ENCODE measurements at places on chromosomes 2 and 18.

DNA sequence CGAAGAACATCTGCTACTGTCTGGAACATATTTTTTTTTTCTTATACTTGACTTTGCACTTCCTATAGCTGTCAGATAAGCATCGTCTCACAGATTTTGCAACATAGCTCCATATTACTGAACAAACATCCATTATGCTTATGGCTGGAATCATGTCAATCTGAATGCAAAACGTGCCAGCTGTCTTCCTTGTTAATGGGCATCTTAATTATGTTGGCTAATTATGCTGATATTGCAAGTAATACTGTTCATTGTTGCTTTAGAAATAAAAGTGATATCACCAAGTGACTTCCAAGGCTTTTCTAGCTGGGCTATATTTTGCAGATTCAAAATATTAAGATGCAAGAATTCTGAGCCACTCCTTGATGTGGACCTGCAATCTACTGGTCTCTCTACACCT lies 176.8 kb downstream of the ARL4C start:
- DNase-seq: no peak

DNA sequence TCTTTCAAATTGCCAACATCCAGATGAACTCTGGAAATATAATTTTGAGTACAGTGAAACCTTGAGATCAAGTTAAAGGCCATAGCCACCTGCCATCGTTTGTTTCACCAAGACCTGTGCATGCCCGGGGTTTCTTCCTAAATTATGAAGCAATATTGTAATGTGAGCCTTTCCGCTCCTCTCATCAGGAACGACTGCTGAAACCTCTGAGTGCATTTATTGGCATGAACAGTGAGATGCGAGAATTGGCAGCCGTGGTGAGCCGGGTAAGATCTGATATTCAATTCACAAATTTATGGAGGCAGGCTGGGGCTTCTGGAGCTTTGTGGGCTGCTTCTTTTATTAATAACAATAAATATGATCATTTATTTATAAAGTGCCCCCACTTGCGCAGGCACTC lies 27.7 kb upstream of the ELOA2 start:
- DNase-seq: no peak

- DNase-seq: no peak
Measured at GRCh38 chr2:4964579-4964978, 727.6 kb upstream of the SOX11 start.

DNA sequence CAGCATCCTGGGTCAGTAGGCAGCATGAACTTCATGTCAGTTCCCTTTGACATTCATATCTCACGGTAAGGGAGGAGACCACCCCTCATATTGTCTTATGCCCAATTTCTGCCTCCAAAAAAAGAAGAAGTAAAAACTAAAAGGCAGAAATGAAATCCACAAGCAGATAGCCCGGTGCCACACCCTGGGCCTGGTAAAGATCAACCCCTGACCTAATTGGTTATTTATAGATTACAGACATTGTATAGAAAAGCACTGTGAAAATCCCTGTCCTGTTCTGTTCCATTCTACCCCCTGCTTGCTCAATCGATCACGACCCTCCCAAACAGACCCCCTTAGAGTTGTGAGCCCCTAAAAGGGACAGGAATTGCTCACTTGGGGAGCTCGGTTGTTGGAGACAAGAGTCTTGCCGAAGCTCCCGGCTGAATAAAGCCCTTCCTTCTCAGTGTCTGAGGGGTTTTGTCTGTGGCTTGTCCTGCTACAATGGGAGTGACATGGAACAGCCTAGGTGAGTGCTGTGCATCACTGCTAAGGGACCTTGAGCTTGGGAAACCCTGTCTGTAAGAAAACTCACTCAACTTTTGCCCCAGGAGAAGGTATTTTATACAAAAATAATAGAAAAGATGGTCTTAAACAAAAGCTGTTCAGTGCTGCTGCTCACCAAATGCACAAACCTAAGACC lies 11.1 kb downstream of the NDUFV2 start:
- DNase-seq: no peak

GRCh38 chr2:133591164-133591563 lies 22.9 kb upstream of the NCKAP5 start:
- DNase-seq: peak; percentile 28

DNA sequence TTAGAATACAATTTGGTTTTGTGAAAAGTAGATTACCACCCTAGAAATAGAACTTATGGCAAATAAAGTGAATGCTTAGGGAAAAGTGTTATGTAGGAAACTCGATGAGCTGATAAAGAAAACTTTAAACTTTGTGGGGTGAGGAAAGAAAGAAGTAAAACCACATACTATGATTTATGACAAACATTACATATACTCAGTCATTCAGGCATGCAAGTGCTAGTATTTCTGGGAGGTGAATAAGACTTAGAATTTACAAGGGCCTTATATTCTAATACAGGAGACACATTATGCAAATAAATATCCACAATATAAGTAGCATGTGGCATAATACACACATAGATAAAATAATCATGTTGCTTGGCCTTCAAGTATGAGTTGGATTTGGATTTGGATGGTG lies 618.1 kb downstream of the XIRP2 start:
- DNase-seq: no peak

- no peak for DNase-seq
Measured at GRCh38 chr2:102686479-102687439, 67.4 kb downstream of the SLC9A2 start.

GRCh38 chr18:907115-907884 lies 2.6 kb downstream of the ADCYAP1 start:
- DNase-seq: no peak

GRCh38 chr2:112187805-112188596 lies 49.8 kb downstream of the FBLN7 start:
- no peak for DNase-seq

- DNase-seq: no peak
Measured at GRCh38 chr2:11007331-11008264, 95.9 kb downstream of the KCNF1 start.

DNA sequence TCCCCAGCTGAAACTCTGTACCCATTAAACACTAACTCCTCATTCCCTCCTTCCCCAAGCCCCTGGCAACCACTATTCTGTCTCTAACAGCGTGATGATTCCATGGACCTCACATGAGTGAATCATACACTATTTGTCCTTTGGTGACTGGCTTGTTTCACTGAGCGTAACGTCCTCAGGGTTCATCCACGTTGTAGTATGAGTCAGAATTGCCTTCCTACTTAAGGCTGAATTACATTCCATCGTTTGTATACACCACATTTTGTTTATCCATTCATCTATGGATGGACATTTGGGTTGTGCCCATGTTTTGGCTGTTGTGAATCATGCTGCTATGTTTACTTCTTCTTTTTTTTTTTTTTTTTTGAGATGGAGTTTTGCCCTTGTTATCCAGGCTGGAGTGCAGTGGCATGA lies 19.6 kb upstream of the CABLES1 start:
- DNase-seq: peak; percentile 86

DNA sequence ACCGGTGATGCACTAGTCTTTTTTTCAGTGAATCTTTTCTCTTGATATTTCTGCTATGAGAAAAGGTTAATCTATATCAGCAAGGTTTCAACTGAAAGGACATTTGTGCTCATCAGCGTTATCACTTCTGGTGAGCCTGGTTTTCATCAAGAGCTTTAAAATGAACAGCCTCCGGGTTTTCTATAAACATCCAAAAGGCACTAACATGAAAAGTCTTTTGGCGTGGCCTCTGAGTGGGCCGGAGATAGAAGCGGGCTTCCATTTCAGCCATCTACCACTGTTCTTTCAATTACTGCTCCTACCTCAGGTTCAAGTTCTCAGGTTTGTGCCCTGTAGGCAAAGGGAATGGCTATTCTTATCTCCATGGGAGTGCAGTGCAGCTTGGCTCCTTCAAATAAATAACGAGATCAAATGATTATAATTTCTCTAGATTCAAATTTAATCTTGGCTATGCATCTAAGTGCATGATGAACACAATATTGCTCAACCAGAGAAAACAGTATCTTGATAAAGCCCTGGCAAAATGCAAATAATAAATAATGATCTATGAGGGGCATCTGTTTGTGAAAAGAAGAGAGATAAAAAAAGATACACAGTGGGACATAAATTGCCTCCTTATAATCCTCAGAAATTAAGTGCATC lies 314.8 kb downstream of the CDH2 start:
- no peak for DNase-seq

DNA sequence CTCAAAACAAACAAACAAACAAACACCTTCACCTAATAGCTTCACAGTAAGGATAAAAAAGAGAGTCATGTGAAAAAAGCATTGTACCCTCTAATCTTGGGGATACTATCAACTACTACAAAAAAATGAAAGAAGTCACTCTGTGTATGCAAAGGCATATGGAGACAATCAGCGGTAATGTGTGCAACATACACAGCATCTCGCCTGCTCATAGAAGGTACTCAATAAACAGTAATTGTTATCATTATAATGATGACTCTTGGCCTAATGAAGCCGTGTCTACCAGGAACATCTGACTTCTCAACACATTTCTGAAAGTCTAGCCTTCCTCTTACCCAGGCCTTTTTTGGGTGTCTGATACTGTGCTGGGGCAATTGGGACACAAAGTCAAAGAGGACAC lies 55.3 kb downstream of the MYCN start:
- no peak for DNase-seq

DNA sequence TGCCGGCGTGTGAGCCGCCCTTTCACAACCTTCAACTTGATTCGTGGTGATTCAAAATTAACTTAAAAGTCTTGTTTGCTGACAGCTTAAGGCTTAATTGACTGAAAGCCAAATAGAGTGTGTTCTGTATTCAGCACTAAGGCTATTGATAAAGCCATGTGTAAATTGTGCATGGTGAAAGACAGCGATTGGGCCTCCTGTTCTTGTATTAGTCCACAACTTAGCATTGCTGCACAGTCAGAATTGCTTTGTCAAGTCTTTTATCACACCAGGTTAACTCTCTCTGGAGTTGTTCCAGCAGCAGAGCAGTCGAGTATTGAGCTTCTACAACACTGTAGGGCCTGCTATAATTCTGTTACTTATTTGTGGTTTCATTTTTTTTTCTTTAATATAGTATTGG lies 210.1 kb downstream of the WDR7 start:
- no peak for DNase-seq

DNA sequence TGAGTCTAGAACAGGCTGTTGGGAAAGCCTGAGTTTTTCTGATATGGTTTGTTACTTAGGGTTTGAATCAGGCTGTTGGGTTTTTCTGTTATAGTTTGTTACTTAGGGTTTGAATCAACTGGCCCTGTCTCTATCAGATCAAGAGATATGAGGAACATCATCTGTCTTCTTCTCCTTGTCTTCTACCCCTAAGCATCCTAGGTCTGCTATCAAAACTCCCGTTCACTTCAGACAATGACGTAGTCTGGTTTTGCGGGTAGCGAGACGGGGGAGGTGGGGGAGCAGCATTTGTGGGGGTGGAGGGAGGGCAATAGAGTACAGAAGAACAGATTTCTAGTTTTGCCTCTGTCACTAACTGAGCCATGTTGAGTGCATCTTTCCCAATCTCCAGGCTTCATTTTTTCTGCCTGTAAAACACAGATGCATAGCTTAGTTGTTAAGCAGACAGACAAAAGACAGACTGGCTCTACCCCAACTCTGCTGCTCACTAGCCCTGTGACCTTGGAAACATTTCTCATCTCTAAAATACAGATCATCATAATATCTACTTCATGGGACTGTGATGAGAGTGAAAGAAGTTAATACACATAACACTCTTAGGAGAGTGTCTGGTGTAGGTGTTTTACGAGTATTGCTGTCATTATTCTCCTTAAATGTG lies 9.1 kb downstream of the TNP1 start:
- DNase-seq: no peak

DNA sequence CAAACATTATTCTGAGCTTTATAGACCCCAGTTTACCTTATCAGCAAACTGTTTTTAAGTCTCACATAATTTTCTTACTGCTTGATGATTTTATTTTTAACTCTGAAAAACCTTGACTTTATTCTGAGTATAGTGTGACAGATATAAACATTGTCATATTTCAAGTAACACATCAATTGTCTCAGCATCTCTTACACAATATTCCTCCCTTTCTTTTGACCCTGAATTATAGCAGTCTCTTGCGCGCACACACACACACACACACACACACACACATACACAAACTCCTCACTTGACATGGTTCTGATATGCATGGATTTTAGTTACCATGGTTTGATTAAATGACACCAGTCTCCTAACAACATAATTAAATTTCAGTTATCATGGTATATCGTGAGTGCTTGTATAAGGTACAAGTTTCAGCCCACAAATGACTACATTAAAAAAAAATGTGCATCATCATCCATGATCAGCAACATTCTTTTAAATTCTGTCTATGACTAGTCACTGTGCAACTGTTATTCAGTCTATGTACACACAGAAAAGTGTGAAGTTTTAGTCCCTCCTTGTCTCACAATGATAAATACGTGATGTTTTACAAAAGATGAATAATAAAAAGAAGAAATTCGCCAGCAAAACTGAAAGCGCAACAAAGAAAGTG lies 39.5 kb upstream of the TACR1 start:
- no peak for DNase-seq

DNA sequence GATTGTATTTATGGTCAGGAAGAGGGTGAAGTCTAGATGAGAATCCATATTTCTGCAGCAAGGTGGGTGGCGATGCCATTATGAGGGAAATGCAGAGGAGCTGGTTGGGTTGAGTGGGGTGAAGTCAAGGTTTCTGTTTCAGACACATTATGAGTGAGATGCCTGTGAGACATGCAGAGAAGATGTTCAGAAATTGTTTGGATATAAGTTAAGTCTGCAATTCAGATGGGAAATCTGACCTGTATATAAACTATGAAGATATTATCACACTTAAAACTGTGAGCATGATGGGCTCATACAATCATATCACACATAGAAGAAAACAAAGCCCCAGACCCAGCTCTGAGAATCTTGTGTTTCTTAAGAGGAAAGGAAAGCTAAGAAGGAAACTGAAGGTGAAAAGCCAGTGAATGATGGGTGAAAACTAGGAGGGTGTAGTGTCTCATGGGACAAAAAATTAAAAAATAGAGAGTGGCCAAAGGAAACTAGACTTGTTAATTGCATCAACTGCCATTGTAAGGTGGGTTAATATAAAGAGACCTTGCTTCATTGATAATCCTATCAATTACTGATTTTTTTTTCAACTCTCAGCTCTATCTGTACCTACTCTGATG lies 14.2 kb downstream of the GALNT5 start:
- DNase-seq: no peak

GRCh38 chr2:152481881-152482583 lies 147.1 kb downstream of the FMNL2 start:
- no peak for DNase-seq

All from astrocyte of the cerebellum (primary cell).